ENCODE measurements at places on chromosomes 7 and 10. TPM values are rescaled to one million over a fixed set of nuclear protein-coding genes. Genes with fewer than 3 reads are reported as not detected.

AKR1C3 gene
- total RNA-seq: 12.7 TPM

DNA sequence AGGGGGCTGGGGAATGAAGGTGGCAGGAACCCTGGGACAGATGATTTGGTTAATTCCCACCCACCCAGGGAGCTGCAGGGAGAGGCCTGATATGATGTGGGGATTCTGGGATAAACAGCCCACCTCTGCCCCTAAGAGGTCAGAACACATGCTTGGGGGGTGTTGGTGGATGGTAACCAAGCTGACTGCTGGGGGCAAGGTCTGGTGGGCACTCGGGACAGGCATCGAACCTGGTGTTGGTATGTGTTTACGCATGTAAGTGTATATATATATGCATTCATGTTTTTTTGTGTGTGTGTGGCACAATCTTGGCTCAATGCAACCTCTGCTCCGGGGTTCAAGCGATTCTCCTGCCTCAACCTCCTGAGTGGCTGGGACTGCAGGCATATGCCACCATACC, 80.7 kb upstream of the TMEM248 start:
- no peak overlapping the region for H3K4me3 ChIP-seq
- H3K4me1 ChIP-seq: no peaks in the 10 kb centered on the region
- no peak for DNase-seq
- no peaks in the 10 kb centered on the region for H3K36me3 ChIP-seq

- no peaks in the 10 kb centered on the region for H3K36me3 ChIP-seq
- peak overlapping the region; percentile 90 for H3K27ac ChIP-seq
- H3K4me1 ChIP-seq: peaks cover 32% of the 10 kb centered on the region
Observed at GRCh38 chr10:114938856-114939193, 830 bp downstream of the TRUB1 start.

GRCh38 chr7:80273327-80273726, 138.7 kb downstream of the GNAI1 start:
- no peaks in the 10 kb centered on the region for H3K27me3 ChIP-seq
- peaks cover 22% of the 10 kb centered on the region for H3K4me1 ChIP-seq
- no peaks in the 10 kb centered on the region for H3K36me3 ChIP-seq
- no peak overlapping the region for H3K4me3 ChIP-seq
- H3K27ac ChIP-seq: no peak overlapping the region

GRCh38 chr7:131555552-131556052, 826 bp downstream of the PODXL start:
- H3K4me1 ChIP-seq: peaks cover 32% of the 10 kb centered on the region
- no peaks in the 10 kb centered on the region for H3K27me3 ChIP-seq
- DNase-seq: no peak
- peak overlapping the region; percentile 90 for H3K27ac ChIP-seq
- no peaks in the 10 kb centered on the region for H3K36me3 ChIP-seq
- H3K4me3 ChIP-seq: peak overlapping the region; percentile 69
